ENCODE measurements at places on chromosomes 12 and 14.

DNA sequence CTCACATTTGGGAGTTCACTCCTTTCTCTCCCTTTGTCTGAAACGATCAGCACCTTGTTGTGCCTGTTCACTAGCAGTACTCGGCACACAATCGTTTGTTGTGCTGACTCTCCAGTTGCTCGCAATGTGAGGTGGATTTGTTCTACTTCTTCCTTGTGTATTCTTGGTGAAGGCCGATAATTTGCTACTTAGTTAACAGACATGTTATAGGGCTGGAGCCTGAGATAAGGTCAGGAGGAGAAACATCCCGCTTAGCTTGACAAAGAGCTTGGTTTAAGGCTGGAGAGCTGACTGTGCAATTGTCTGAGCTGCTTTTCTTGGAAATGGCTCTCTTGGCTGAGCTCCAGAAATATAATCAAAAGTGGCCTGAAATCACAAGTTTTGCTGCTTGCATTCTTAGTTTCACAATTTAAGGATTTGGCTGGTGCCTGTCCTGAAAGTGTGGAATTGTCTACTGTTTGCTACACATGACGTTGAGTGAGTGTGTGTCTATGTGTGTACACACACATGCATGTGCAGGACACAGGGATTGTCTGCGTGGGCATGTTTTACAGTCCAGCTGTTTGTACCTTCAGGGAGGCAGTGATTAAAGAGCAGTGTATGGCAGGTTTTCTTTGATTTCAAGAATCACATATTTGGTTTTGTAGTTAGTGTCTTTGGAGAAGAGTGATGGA is 77.7 kb downstream of the ARF6 start:
- no peak for DNase-seq

DNA sequence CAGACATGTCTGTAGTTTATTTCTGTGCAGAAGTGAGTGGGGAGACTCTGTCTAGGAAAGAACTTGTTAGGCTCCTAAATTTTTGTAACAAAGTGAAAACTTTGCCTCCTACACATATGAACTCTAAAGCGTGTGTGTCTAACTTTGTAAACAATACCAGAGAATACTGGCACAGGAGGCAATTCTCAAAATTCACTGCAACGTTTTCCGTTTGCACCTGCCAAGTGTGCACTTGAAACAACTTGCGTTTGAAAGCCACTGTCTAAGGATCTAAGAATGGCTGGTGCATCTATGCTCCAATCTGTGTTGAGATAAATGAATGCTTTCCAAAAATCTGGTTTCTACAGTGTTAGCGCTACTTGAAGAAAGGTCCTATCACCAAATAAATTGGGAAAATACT is 15.3 kb downstream of the GRIP1 start:
- DNase-seq: no peak

GRCh38 chr14:23147676-23148075 is 28.6 kb upstream of the CEBPE start:
- no peak for DNase-seq

DNA sequence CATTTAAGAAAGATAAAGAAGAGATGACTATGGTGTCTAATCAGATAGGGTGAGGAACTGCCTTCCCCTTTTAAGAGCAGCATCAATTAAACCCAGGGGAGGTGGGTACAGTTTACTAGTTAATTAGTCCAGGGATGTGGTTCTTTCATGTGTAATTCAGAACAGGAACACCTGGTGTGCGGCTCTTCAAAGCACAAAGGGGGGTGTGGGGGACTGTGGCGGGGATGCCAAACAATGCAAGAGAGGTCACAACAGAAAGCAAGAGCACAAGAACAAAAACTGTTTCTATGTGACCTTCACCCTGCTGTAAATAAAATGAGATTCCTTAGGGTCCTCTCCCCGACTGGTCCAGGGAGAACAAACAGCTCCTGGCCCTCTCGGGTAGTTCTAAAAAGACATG is 183.9 kb upstream of the SOX5 start:
- no peak for DNase-seq

DNA sequence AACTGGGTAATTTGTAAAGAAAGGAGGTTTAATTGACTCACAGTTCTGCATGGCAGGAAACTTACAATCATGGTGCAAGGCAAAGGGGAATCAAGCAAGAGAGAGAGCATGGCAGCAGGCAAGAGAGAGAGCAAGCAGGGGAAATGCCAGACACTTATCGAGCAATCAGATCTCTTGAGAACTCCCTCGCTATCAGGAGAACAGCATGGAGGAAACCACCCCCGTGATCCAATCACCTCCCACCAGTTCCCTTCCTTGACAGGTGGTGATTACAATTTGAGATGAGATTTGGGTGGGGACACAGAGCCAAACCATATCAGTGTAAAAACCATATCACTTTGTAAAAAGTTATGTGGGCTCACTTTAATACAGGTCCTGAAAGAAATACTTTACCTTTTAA is 56.4 kb upstream of the NEDD1 start:
- DNase-seq: no peak

DNA sequence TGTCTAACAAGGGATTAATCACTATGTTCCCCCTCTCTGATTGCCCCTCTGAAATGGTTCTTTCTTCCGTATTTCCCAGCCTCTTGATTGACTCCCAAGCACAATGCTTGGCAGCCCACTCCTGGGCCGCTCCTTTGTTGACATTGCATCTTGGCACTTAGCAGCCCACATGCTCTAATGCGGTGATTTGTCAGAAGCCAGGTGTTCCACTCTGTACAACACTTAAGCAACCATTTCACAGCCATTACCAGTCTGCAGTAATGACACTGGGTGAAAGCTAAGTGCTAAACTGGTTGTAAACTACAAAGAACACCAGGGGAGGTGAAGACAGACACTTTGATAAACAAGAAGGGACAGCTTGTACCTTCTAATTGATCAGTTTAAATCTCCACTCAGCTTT is 353.5 kb downstream of the TMEM132D start:
- DNase-seq: no peak

- no peak for DNase-seq
These were observed 58.3 kb downstream of the SLC8A3 start for GRCh38 chr14:70130482-70130881.

DNA sequence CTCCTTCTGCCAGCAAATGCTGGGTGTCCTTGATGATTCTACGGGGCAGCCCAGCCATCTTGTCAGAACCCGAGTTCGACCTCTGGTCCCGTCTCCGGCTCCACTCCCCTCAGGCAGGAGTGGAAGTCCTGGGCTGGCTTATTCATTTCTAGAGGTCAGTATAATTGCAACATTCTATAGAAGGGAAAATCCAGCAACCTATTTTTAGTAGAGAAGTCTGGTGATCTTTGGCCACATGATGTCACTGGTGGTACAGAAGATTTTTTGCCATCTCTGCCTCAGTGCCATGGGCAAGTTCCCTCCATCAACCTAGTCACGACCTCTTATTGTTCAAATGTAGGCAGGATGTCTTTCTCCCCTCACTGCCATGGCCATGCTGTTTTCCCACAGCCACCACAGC is 22.4 kb downstream of the OR10G2 start:
- peak; percentile 0 for DNase-seq

DNA sequence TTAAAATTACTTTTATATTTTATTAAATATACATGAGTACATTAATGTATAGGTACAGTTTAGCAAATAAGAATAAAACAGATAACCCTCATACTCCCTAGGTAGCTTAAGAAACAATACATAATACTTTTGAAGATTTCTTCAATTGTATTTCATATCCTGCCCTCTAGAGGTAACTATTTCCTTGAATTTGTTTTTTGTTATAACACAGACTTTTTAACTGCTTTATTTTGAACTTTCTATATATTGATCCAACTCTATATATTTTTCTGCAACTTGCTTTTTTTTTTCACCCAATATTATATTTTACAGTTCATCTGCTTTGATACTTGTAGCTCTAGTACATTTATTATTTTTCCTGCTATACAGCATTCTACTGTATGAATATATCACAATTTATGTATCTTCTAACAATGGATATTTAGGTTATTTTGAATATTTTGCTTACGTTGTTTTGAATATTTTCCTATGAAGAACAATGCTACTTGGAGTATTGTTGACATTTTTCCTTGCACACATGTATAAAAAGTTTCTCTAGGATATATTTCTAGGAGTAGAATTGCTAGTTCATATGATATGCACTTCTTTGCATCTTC is 72.8 kb upstream of the ABCD2 start:
- no peak for DNase-seq

- DNase-seq: no peak
These were observed 509.6 kb downstream of the FUT8 start for GRCh38 chr14:65922142-65922541.

DNA sequence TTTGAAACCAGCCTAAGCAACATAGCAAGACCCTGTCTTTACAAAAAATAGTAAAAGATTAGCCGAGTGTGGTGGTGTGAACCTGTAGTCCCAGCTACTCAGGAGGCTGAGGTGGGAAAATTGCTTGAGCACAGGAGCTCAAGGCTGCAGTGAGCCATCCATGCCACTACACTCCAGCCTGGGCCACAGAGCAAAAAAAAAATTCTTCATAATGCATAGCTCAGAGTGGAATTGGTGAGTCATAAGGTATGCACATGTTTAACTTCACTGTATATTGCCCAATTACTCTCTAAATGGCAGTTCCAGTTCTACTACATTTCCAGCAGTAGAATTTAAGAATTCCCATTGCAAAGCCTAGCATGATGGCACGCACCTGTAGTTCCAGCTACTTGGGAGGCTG is 26.8 kb upstream of the CLIP1 start:
- DNase-seq: peak; percentile 75

- no peak for DNase-seq
These were observed 7.6 kb downstream of the VASH1 start for GRCh38 chr14:76768671-76769500.

DNA sequence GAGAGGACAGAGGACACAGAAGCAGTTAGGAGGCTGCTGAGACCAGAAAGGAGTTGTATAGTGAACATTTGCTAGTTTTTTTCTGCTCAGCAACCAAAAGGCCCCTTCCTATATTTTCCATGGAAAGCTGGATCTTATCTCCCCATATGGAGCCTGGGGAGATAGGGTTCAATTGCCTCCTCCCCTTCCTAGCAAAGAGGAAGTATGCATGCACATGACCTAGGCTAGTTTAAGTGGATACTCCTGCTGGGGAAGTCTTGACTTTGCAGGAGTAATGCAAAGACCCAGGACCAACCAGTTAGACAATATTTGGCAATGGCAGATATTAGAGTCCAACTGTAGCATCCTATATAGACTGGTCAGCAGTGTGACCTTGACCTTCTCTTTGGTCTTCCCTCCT is 15.1 kb downstream of the CHD8 start:
- peak; percentile 49 for DNase-seq

DNA sequence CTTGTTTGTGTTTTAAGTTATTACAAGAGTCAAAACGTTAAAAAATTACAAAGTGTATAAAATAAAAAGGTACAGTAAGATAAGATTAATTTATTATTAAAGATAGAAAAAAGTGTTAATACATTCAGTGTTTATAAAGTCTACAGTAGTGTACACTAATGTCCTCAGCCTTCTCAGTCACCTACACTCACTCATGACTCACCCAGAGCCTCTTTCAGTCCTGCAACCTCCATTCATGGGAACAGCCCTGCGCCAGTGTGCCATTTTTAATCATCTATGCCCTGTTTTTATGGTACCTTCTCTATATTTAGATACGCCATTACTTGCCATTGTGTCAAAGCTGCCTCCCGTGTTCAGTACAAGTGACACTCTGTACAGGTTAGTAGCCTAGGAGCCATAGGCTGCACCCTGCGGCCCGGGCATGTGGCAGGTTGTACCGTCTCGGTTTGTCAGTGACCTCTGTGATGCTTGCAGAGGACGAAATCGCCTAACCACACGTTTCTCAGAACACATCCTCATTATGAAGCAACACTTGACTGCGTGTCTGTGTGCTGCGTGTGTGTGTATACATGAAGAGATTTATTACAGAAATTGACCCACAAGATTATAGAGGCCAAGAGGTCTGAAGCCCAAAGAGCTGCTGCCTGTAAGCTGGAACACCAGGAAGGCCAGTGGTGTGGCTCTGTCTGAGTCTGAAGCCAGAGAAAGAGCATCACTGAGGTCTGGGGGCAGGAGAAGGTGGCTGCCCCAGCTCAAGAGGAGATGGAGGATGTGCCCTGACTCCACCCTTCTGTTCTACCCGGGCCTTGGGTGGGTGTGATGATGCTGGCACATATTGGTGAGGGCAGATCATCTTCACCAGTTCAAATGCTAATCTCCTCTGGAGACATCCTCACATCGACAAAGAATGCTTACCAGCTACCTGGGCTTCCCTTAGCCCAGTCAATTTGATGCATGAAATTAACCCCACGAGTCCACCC is 116.6 kb upstream of the C14orf180 start:
- DNase-seq: no peak

- no peak for DNase-seq
These were observed 45.6 kb upstream of the SOCS2 start for GRCh38 chr12:93526786-93527428.

DNA sequence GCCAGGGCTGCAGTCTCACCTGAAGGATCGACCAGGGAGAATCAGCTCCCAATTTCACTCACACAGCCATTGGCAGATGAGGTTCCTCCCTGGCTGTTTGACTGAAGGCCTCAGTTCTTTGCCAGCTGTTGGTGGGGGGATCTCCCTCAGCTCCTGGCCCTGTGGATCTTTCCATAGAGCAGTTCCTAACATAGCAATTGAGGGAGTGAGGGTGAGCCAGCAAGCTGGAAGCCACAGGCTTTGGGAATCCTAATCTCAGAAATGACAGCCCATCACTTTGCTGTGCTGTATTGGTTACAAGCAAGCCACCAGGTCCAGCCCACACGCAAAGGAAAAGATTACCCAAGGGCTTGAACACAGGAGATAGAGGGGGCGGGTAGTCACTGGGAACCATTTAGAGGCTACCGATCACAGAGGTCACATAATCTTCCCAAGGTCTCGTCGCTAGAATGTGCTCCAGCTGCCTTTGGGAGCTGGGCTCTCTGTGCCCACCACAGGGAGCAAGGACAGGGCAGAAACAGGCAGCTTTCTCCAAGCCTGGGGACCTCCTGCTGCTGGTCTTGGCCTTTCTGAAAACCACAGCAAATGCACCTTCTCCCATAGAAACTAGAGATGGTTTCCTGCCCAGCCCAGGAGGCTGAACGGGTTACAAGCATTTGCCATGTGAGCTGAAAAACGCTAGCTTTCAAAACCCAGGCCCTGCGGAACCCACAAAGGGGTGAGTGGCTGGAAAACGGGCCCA is 4.6 kb upstream of the OTUB2 start:
- peak; percentile 74 for DNase-seq

- DNase-seq: no peak
These were observed 1.6 kb upstream of the SLC7A8 start for GRCh38 chr14:23185063-23185462.

DNA sequence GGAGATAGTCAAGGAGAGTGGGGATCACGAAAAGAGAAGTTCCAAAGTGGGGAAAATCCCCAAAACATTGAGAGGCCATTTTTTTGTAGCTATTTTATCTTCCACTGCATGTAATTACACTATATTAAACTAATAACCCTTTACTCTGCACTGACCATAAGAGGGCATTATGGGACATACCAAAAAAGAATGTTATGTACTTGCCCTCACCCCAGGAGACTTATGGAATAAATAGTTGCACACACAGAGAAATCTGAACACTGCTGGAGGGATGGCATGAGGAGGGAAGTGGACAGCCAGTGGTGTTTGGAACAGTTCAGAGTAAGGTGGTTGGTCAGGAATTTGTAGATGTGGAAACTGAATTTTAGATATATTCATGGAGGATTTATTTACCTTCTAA is 422.9 kb downstream of the SNAPC1 start:
- no peak for DNase-seq

GRCh38 chr12:92993259-92993658 is 64.2 kb upstream of the EEA1 start:
- no peak for DNase-seq

All from inflammatory macrophage treated with lipopolysaccharide for 1 hour (primary cell).